ENCODE measurements at places on chromosomes 1 and 21.
A peak's percentile ranks its signal among the peaks of the same experiment; 100 is the strongest.

- DNase-seq, result peak; percentile 26
Observed at GRCh38 chr21:43865540-43866259, 677 bp downstream of the AGPAT3 start.

- no peak for DNase-seq
Observed at GRCh38 chr1:61051443-61051718, 31.0 kb upstream of the NFIA start.

DNA sequence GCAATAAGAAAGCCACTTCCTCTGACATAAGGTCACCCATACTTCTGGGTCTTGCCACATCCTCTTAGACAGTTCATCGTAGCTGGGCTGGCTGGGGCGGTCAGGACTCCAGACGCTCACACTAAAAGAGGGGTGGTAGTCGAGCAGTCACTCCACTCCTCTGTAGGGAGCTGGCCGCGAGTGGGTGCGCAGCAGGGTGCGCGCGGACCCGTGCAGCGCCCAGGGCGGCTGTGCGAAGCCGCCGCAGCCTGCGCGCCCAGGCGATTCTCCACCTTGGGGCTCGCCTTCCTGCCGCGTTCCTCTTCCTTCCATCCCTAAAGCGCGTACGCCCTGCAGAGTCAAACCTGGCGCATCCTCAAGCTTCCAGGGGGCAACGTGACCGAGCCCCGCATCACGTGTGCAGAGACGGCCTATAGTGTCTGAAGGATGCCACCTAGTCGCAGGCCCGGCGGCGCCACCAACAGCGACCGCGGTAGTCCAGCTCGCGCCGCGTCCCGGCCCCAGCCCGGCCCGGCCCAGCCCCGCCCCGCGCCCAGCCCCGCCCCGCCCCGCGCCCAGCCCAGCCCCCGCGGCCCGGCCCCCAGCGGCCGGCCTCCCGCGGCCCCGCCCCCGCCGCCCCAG is 360 bp upstream of the PRDX6 start:
- peak; percentile 94 for DNase-seq

GRCh38 chr1:22224091-22224490 is 81.2 kb upstream of the WNT4 start:
- DNase-seq, result no peak

DNA sequence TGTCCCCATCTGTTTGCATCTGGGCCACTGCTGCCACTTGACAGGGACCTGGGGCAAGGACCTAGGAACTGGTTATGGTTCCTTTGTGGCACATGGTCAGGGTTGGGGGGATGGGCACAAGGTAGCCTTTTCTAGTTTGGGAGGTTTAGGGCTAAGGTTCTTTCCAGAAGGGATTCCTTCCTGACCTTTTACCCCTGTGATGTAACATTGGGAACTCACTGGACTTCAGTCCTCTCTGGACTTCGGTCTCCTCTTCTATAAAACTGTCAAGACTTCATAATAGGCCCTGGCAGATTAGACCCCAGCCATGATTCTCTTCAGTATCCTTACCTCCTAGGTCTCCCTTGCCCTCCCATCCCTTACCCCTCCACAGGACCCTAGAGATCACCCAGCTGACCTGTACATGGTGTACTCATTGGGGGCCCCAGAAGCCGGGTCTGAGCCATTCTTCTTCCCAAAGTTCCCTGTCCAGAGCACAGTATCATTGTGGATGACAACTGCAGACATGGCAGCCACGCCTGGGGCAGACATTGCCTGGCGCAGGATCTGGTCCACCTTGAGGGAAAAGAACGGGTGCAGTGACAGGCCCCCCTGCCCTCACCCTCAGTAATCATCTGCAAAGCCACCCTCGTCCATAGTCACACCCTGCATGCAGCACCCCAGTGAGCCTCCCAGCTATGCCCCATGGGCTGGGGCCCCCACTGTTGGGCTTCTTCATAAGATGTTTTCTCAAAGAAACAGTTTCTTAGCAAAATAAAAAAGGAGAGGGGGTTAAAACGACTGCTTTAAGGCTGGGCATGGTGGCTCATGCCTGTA is 12.9 kb downstream of the LACTBL1 start:
- no peak for DNase-seq

GRCh38 chr1:63261736-63262458 is 60.5 kb upstream of the FOXD3 start:
- no peak for DNase-seq

DNA sequence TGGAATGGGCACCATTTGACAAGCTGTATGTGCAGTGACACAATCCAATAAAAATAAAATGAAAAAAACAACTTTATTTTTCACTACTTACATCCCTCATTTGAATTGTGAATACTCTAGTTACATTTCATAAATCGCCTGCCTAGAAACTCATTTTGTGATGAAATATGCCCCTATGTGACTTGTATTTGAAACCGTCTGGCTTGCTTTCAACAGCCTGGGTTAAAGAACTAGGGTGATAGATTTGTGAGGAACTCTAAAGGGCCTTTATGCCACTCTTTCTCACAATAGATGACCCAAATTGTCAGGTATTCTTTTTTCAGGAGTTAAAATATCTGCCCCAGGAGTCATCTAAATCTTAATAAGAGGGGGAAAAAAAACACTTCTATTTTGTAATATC is 137.9 kb downstream of the DAB1 start:
- no peak for DNase-seq

DNA sequence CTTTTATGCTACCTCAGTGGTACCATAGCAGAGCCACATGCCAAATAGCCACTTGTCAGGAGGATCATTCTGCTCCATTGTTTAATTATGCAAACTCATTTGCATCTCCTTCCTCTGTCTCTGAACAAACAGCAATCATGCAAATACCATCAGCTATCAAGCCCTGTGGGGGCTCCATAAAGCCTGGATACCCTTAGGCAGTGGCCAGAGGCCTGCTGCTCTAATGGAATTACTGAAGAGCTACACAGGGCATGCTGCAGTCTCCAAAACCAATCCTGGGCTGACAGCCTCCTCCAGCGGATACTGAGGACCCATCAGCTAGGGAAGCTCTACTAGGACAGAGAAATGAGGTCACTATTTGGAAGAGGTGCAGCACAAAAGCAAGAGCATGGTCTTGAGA is 376.3 kb downstream of the KCNH1 start:
- no peak for DNase-seq

DNA sequence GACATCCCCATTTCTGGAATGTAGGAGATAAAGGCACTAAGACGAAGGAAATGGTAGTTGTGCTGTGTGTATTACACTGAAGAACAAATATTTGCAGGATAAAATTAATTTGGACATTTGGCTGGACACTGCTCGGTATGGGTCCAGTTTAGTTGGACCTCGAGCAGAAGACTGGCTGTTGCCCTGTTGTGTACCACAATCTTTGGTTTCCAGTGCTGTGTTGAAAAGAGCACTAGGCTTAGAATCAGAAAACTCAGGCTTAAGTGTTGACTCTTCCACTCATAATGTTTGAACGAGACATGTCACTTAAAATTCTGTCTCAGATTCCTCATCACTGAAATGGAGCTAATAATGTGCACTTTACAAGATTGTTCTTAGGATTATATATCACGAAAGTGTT is 1.2 kb upstream of the ARPC5 start:
- DNase-seq, result no peak

- no peak for DNase-seq
Observed at GRCh38 chr1:207361889-207362288, 40.4 kb downstream of the CD55 start.

GRCh38 chr1:200893411-200893901 is 1.2 kb upstream of the INAVA start:
- DNase-seq, result no peak

DNA sequence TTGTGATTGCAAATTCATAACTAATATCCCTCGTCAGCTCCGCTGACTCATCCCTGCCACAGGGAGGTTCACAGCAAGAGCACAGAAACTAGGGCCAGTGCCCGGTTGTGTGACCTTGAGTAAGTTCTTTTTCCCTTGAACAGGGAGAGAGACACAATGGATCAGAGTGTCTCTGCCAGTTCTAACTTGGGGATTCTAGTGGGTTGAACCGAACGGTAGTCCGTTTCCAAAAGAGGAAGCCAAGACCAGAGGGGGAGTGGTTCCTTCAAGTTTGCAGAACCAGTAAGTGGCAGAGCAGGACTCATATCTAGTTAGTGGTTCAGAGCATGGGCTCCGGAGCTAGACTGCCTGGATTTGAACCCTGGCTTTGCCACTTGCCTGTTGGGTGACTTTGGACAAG is 4.9 kb upstream of the SHISA4 start:
- DNase-seq, result no peak

GRCh38 chr1:26019641-26020315 is 1.8 kb upstream of the EXTL1 start:
- DNase-seq, result no peak

DNA sequence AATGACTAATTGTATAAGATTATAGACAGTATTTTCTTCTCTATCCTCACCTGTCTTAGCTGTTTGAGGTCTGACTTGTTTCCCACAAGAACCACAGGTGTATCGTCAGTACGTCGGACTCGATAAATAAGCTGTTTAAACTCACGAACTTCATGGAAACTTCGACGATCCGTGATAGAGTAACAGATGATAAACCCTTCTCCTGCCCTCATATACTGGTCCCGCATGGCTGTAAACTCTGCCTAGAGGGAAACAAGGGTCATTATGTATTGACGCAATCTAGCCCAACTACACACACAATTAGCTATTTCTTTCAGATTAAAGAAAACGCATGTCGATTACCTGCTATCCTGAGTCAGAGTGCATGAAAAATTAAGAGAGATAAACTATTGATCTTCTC is 6.9 kb downstream of the RIT1 start:
- DNase-seq, result no peak

DNA sequence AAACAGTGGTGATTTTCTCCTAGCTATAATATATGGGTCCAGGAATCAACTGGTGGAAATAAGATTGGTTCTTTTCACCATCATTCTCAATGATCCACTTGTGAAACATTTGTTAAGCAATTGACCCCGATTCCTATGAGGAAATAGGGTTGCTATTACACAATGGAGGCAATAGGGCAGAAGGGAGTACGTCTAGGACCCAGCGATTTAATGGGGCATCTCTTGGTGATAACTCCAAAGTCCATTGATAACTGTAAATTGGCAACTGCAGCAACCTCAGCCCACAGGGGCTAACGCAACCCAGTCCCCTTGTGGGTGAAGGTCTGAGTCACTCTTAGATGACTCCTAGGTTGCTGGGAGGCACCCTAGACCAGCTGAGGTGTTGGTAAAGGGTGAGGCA is 62.5 kb upstream of the BARHL2 start:
- DNase-seq, result no peak

DNA sequence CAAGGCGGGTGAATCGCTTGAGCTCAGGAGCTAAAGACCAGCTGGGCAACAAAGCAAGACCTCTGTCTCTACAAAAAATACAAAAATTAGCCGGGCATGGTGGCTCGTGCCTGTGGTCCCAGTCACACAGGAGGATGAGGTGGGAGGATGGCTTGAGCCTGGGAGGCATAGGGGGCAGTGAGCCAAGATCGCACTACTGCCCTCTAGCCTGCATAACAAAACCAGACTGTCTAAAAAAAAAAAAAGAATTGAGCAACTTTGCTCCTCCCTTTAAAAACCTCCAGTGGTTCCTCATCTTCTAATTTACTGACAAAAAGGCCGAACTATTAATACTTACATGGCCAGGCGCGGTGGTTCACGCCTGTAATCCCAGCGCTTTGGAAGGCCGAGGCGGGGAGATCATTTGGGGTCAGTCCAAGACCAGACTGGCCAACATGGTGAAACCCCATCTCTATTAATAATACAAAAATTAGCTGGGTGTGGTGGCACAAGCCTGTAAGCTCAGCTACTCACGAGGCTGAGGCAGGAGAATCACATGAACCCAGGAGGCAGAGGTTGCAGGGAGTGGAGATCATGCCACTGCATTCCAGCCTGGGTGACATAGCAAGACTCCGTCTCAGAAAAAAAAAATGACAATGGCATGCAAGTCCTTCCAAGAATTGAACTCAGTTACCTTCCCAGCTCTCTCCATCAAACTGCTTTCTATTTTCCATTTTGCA is 4.4 kb downstream of the ACBD3 start:
- DNase-seq, result no peak

DNA sequence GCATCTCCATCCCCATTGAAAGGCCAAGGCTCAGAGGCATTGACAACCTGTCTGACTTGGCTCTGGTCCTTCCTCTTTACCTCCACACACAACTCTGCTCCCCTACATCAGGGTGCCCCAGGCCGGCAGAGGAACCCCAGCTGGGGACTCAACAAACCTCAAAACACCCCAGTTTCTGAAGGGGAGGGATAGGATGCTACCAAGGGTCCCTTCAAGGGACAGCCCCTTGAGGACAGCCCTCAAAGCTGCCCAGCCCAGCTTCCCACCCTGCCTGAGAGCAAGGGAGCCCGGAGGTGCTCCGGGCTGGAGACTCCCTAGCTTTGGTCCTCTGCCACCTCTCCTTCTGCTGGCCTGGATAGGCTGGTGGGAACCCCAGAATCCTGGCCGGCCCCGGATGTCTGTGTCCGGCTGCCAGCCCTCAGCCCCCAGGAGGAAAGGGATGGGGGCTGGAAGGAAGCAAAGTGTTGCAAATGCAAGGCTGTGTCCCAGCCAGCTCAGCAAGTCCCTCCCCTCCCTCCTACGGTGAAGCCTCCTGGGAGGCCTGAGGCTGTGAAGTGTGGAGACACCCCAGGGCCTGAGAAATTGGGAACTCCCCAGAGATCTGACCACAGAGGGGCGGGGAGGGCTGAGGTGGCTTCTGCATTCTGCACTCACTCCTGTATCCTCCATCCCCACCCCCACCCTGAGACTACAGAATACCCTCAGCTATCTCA is 1.1 kb upstream of the MARCKSL1 start:
- DNase-seq, result no peak

Measured in hippocampal formation (tissue), 2 donors.